Right forelimb (tissue), 1 donor: ENCODE measurements at places on chromosomes 3 and 15.

GRCh38 chr15:79948095-79948695 is 22.8 kb downstream of the BCL2A1 start:
- DNase-seq, result no peak

- DNase-seq, result no peak
These were observed 13.2 kb downstream of the LINS1 start for GRCh38 chr15:100588638-100589242.

- peak; percentile 53 for DNase-seq
These were observed 181.0 kb downstream of the ATG7 start for GRCh38 chr3:11452885-11453847.

DNA sequence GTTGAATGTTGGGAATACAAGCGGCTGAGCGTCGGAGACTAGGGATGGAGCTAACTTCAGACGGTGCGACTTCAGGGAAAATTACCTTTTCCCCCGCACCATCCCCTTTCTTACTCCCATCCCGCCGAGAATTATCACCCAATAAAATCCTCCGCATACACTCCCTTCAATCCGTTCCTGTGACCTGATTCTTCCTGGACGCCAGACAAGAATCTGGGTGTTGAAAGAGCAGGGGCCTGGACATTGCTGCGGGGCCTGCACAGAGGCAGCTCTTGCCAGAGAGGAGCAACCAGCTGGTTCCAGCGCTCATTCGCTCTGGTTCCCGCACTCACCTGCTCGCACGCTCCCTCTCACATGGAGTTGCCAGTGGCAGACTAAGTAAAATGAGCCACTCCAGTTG is 241.9 kb downstream of the ALCAM start:
- no peak for DNase-seq

DNA sequence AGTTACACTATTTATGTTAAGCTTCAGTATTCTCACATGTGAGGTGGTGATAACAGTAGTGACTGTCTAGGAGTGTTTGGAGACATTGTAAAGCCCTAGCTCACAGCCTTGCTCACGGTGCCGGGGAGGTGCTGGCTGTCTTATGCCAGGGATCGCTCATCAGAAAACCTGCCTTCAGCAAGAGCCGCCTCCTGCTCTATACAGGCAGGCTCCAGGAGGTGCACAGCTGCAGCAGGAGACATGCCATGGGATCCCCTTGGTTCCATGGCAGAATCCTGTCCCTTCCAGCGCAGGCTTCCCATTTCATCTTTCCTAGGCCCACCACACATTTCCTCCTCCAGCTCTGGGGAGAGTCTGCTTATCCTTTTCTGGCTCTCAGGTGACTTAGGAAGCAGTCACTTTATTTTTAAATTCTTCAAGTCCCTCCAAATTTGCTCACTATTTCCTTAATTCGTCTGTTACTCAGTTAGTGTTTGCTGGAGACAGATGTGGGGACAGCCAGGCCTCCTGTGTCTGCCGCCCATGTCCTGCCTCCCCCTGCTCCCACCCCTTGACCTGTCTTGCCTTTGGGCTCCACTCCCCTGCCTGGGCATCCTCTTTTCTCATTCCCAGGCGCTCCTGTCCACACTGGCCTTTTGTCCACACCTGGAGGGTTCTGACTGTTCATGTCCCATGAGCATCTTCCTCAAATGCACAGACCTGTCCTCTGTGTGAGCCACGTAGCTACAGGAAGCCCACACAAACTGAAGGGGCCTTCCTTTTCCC is 31.7 kb downstream of the SLCO2A1 start:
- DNase-seq, result no peak

DNA sequence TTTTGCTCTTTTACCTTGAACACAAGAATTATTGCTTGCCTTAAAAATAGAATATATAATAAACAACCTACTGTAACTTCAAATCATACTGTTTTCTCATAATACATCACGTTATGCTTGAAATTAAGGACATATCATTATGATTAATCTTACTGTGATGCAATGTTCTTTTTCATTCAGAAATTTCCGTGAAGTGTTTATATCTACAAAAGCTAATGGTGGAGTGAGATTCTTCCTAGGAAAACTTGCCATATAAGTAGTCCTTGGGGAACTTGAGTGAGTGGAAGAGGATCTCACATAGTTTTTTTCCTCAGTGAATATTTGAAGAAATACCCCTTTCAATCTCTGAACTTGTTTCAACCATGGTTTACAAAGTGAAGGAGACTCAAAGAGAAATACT is 498.7 kb upstream of the CBLB start:
- no peak for DNase-seq

DNA sequence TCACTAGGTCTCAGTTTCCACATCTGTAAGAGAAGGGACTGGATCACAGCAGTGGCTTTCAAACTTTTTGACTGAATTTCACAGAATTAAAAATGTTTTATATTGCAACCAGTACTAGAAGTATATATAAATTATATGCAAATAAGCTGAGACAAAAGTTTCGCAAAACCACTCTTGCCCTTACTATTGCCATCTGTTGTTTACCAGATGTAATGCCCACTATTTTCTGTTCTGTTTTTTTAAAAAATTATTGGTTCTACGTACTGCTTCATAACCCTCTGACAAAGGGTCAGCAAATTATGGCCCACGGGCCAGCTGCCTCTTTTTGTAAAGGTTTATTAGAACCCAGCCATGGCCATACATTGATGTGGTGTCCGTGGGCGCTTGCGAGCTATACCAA is 44.8 kb downstream of the PDIA5 start:
- no peak for DNase-seq

GRCh38 chr3:127791221-127791913 is 30.9 kb downstream of the MGLL start:
- no peak for DNase-seq

DNA sequence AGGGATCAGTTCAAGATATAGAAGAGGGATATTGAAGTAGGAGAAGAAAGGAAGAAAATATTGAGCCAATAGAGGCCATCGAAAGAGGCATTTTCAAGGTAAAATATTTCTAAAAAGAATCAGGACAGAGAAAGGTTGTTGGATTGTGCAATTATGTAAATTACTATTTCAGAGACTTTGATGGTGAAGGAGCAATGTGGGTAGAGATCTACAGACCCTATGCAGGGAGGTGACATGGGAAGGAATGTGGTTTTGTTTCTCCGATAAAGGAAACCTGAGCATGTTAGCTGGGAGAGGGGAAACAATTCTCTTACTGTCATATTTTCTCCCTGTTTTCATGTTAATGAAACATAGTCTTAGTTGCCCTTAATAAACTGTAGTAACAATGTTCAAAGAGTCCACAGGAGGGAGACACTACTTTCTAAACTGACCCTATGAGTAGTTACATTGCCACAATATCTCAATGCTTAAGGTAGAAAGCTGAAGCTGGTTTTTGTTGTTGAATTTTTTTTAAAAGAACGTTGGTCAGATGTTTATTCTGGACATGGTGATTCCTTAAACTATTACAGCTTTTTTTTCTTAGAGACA is 133.3 kb downstream of the GRM7 start:
- DNase-seq, result no peak

DNA sequence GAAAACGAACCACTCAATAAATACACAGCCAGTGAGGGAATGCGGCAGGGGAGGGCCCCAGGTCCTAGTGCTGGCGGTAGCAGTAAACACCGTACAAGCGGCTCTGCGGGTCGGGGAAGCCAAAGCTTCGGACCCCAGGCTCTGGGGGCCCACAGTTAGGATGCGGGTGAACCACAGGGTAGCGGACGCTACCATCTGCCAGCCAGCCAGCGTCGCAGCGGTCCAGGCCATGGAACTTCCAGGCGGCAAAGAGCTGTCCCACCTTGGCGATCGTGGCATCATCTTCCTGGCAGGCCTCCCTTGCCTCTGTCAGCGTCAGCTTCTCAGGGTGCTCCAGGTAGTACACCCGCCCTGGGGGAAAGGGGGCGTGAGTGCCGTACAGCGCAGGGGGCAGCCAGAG is 17.4 kb downstream of the HAPLN3 start:
- no peak for DNase-seq

GRCh38 chr3:149657321-149657925 is 402 bp downstream of the WWTR1 start:
- no peak for DNase-seq

GRCh38 chr3:22729981-22730380 is 473.1 kb upstream of the UBE2E2 start:
- DNase-seq, result no peak

GRCh38 chr3:107927361-107928083 is 163.3 kb downstream of the CD47 start:
- DNase-seq, result peak; percentile 84

DNA sequence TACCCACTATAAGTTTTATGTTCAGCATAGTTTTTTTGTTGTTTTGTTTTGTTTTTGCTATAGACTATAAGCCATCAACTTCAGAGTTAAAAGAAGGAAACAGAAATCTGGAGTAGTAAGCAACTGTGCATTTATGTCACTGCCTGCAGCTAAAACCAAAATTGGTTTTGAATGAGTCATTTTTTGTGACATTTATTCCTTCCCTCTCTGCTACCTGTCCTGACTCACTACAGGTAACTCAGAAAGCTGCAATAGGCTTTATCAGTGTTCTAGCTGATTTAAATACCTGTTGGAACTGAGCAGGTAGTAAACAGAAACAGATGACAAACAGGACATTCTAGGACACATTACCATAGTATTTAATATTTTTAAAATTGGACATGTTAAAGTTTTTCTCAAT is 393.3 kb upstream of the WNT5A start:
- DNase-seq, result no peak

- no peak for DNase-seq
These were observed 59.2 kb upstream of the RAB6B start for GRCh38 chr3:133954717-133955360.

DNA sequence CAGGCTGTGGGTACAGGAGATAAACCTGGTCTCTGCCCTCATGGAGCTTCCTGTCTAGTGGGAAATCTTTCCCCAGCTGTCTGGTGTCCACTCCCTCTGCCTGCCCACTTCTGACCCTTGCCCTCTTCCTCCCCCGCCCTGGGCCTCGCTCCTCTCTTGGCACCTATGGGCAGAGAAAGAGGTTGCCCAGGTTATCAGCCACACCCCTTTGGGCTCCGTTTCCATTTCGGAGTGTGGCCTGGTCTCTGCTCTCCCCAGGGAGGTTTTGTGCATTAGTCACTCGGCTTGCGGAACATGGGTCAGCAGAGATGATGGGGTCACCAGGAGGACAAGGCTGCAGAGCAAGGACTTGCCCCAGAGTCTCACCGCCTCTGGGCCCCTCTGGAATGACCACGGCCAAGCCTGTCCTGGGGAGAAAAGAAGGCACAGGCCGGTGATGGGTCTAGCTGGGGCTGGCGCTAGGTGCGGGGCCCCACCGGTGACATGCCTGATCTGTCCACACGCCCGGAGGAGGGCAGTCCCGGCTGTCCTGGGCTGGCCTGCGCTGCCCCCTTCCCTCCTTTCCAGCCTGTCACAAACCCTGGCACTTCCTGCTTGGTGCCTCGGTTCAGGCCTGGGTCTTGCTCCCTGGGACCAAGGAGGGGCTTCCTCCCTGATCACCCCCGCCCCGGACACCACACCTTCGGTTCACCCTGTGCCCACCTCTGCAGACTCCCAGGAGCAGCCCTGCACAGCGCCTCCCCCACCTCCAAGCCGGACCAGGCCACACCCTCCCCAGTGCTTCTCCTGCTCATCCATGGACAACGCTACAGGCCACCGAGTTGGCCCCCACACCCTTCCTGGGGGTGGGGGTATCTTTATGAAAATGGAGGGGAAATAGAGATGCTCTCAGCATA is 35.6 kb upstream of the MUC4 start:
- peak; percentile 42 for DNase-seq

- DNase-seq, result no peak
These were observed 413.6 kb upstream of the ADAMTS9 start for GRCh38 chr3:65101450-65101849.

DNA sequence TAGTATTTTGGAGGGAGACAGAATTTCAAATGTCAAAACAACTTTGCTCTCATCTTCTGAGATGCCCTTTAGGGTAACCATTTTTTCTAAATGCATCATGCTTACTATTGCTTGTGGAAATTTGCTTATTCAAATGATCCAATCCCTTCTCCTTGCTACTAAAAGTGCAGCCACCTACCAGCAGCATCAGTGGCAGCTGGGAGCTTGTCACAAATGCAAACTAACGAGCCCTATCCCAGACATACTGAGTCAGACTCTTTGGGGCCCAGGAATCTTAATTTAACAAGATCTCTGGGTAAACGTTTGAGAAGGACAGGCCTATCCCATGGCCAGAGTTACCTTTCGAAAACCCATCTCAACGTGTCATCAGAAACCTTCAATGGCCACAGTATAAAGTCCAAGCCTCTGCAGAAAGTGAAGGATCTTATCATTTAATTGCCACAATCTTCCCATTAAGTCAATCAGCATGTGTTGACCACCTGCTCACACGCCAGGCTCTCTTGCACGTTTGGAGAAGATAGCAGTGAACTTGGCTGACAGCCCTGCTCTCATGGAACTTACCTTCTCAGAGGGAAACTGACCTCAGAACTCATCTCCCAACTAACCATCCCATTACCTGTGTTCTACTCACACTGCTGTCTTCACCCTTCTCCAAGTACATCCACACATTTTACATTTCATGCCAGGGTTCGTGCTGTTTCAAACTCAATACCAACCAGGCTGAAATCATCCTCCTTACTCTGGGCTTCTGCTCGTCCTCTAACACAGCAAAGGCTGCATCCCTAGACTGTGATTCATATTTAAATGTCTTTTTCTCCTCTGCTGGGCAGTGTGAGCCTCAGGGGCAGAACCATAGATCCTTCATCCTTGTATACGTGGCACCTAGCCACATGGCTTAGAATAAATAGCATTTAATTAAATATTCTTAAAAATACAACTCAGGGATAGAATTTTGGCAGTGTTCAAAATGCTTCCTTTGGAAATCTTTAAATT is 24.8 kb upstream of the VGLL4 start:
- no peak for DNase-seq

DNA sequence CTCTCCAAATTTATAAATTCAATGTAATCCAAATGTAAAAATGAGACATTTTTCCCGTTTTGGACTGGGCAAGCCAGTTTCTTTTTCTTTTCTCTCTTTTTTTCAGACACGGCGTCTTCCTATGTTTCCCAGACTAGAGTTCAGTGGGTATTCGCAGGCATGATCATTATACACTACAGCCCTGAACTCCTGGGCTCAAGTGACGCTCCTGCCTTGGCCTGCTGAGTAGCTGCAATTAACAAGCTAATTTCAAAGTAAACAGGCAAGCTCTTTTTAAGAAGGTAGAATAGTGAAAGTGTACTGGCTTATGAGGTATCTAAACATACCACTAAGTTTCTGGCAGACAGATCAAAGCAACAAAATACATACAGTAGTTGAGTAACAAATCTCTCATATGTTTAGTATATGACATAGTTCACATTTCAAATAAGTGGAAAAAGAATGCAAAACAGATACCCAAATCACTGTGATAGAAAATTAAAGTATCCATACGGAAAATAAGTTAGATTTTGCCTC is 13.5 kb downstream of the HIGD1A start:
- no peak for DNase-seq

DNA sequence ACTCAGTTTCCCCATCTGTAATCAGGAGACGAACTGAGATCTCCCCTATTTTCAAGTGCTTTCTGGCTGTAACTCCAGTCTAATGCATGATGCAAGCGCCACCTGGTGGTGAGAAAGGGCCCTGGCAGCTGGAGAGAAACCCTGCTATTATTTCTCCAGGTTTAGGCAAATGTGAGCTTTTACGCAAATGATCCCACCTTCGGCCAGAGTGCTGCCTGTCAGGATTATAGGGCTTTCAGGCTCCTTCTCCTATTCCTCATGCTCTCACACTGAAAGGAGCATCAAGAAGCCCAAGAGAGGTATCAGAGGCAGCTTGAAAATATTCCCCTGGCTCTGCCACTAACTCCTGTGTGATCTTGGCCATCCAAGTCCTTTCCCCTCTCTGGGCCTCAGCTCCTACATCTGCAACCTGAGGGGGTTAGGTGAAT is 93.9 kb upstream of the RASGRF1 start:
- peak; percentile 78 for DNase-seq
